ENCODE measurements at places on chromosomes 4 and X.

DNA sequence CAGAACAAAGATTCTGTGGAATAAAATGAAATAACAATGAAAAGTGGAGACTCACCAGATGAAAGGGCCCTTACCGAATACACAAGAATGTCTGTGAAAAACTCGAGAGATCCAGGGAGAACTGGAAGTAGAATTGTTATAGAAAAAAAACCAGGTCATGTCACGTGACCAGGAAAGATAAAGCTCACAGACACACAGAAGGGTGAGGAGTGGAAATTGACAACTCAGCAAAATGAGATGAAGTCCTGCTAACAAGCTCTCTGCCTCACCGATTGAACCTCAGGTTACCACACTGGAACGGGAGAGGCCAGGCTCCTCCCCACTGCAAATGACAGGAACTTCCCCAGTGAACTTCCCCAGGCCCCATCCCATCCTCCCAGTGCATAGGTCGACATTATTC lies 1618.0 kb upstream of the PCDH10 start:
- no peak for DNase-seq

DNA sequence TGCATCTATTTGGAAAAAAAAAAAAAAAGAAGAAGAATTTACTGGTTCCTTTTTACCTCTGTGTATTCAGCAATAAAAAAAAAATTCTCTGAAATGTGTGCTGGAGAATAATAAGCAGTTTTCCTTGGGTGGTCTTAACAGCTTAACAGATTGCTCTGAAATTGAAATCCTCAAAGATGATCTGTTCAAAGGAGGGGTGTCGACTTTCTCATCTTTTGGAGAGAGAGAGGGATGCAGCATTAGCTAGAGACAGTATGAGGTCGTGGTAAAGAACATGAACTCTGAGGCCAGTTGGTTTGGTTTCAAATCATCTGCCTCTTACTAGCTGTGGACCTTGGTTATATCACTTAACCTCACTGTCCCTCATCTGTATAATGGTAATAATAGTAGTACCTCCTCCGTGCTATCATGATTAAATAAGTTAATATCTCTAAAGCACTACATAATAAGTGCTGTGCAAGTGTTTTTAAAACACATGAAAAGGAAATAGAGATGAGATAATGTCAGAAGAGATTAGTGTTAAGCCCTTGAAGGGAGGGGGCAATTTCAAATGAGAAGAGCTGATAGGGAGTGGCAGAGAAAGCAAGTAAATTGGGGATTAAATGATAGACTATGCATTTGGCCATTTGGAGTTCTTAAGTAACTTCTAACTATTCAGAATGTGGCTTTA lies 109.9 kb upstream of the LIMCH1 start:
- DNase-seq: no peak

DNA sequence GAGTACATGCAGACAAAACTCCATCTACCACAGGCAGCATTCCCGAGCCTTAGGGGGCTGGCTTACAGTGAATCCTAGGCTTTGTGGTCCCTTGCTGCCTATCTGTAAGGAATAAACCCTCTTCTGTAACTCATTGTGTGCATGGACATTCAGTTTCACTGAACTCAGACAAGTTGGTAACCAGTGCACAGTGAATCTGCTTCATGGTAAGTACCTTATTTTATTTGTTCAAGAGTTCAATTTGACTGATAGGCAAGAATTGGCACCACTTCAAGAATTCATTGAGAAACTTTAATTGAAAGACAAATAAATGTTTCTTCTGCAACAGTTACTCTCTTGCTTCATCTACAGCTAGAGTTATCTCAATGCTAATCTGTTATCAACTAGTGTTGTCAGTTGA lies 57.2 kb upstream of the PRRG1 start:
- DNase-seq: no peak

- no peak for DNase-seq
Observed at GRCh38 chr4:44927399-44928380, 201.3 kb upstream of the GNPDA2 start.

DNA sequence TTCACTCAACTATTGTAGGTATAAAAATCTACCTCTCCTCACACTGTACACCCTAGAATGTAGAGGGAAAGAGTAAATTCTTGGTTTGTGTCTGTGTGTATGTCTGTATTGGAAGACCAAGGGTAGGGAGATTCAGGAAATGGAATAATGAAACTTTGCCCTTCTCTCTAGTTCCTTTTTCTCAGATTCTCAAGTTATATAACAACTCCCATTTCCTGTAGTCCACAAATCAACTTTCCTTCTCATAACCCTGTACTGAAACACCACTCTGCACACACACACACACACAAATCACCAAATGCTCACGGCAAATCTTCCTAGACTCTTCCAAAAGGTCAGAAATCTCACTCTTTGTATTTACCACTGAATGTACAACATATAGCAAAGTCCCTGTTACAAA lies 824.5 kb upstream of the DIAPH2 start:
- no peak for DNase-seq

GRCh38 chr4:106652095-106652494 lies 283.5 kb upstream of the GIMD1 start:
- no peak for DNase-seq

DNA sequence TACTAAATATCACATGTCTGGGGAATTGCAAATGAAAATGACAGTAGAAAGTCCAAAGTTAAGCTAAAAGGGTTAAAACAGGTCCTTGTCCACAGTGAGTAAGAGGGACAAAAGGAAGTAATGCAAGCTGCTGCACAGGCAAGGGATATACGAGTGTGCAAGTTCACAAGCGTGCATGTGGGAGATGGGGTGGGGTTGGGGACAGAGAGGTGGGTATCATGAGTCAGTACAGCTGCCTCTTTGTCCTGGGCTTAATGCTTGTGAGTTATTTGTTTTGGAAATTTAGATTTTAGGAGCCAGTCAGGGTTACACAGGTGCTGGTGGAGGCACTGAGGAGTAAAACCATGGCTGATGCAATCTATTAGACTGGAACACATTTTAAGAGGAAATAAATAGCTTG lies 3.3 kb upstream of the GPRASP2 start:
- no peak for DNase-seq

DNA sequence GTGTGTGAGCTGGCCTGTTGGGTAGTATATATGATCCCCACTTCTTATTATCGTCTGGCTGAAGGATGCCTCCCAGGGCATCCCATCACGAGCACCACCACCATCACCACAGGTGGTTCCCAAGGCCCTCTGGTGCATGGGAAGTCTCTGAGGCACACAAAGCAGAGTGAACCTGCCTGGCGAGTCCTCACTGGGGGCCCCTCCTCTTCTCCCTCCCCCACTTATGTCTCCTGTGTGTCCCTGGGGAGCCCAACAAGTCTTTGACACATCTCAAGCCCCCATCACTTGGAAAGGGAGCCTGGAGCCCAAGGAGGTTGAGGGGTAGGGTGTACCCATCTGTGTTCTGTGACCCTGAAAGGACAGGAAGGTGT lies 45.5 kb upstream of the NKX1-1 start:
- no peak for DNase-seq

- DNase-seq: no peak
Observed at GRCh38 chr4:40607221-40607620, 22.4 kb downstream of the RBM47 start.

- no peak for DNase-seq
Observed at GRCh38 chr4:60800701-60801100, 399.4 kb upstream of the ADGRL3 start.

GRCh38 chrX:9591496-9591895 lies 126.6 kb downstream of the TBL1X start:
- DNase-seq: no peak

- DNase-seq: no peak
Observed at GRCh38 chrX:63551856-63552255, 200.7 kb upstream of the SPIN4 start.

GRCh38 chr4:182604161-182604622 lies 313.0 kb downstream of the DCTD start:
- no peak for DNase-seq

Data from activated T-cell treated with anti-CD3 and anti-CD28 coated beads for 48 hours (primary cell).